ENCODE measurements at places on chromosomes 1 and 21.

GRCh38 chr1:51569284-51570062, 47.4 kb upstream of the OSBPL9 start:
- peak; percentile 49 for DNase-seq

DNA sequence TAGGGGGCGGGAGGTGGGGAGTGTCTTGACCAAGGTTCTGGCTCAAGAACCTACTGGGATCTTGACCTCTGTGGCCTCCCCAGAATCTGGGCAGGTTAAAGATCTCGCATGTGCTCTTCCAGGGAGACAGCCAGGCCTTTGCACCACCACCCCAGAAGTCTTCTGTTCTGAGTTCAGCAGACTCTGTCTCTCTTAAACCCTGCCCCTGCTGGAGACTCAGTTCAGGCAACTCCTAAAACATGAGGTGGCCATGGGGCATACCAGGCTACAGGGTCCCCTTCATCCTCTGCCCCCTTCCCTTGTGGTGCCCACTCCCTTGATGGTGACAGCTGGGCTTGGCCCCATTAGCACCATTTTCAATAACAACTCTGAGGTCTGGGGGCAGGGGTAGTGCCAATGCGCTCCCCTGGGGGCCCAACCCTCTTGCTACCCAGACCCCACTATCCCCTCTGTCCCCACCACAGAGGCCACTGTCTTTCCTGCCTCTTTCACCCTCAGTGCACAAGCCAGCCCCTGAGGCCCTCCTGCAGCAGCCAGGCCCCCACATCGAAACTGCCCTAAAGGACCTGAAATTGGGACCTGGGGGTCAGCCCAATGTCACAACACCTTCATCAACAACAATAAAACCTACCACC, 132.7 kb upstream of the RUNX3 start:
- no peak for DNase-seq

- no peak for DNase-seq
Measured at GRCh38 chr21:35053356-35054096, 4.4 kb upstream of the RUNX1 start.

DNA sequence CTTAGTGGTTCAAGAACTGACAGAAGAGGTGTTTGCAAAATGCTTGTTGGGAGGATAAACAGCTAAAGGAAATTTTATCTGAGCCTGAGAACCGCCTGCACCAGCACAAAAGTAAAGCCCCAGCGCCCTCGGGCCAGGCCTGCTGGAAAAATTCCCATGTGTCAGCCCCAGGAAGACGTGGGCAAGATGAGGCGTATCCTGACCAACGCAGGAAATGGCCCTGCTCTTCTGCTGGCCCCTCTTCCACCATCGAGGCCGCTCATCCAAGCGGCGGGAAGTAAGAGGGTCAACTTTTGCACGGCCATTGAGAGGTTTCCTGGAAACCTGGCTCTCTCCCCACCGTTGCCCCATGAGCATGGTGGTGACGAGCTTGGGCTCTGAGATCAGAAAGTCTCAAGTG, 39.6 kb downstream of the LRRC3 start:
- no peak for DNase-seq

DNA sequence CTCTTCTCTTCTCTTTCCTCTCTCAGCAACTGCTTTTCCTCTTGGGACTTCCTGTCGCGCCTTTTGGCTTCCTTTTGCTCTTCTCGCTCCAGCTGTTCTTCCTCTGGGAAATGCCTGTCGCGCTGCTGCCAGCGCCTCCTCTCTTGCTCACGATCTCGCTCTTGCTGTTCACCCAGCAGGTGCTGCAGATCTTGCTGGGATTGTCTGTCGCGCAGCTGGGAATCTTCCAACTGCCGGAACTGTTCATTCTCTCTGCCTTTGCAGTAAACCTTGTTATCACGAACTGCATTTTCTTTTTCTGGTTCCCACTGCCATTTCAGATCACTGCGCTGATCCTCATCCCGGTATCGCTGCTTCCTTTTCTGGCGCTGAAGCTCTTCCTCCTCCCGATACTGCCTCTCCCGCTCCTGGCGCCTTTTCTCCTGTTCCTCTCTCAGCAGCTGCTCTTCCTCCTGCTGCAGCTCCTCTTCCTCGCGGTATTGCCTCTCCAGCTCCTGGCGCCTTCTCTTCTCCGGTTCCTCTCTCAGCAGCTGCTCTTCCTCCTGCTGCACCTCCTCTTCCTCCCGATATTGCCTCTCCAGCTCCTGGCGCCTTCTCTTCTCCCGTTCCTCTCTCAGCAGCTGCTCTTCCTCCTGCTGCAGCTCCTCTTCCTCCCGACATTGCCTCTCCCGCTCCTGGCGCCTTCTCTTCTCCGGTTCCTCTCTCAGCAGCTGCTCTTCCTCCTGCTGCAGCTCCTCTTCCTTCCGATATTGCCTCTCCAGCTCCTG, 5.8 kb downstream of the TCHH start:
- DNase-seq: no peak

- peak; percentile 38 for DNase-seq
Measured at GRCh38 chr21:45080639-45081414, 6.4 kb downstream of the ADARB1 start.

GRCh38 chr1:52210044-52210443, 68.2 kb downstream of the ZFYVE9 start:
- DNase-seq: no peak

DNA sequence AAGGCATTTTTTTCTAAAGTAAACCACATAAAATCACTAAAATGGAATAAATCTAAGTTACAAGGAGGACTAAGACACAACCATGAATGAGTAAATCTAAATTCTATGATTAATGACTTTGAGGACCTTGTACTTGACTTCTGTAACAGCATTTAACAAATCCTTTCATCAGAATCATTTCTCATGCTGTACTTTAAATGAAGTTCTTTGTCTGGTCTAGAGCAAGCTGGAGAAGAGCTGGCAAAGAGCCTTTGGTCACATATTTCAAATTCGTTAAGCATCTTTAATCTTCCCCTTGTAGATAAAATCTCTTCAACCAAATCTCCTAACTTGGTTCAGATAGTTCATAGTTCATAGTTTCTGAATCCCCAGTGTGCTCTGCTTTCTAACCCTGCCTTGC, 405.4 kb downstream of the PTPRC start:
- DNase-seq: no peak

DNA sequence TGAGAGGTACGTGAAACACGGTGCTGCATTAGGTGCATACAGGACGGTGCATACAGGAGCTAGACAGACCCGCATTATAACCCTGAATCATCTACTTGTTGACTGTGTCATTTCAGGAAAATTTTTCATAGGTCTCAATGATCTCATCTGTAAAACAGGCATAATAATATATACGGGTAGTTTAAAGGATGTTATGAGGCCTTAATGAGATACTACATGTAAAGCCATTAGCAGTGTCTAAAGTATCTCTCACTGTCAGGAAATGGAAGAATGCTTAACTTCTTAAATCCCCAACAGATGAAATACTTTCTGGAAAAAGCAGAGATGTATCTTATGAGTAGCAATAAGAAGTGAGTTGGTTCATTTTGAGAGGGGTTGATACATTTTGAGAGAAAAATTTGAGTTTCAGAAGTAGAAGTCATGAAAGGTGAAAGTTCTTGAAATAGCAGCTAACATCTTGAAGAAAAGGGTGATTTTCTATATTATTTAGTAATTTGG, 669.6 kb downstream of the PTPRC start:
- no peak for DNase-seq

DNA sequence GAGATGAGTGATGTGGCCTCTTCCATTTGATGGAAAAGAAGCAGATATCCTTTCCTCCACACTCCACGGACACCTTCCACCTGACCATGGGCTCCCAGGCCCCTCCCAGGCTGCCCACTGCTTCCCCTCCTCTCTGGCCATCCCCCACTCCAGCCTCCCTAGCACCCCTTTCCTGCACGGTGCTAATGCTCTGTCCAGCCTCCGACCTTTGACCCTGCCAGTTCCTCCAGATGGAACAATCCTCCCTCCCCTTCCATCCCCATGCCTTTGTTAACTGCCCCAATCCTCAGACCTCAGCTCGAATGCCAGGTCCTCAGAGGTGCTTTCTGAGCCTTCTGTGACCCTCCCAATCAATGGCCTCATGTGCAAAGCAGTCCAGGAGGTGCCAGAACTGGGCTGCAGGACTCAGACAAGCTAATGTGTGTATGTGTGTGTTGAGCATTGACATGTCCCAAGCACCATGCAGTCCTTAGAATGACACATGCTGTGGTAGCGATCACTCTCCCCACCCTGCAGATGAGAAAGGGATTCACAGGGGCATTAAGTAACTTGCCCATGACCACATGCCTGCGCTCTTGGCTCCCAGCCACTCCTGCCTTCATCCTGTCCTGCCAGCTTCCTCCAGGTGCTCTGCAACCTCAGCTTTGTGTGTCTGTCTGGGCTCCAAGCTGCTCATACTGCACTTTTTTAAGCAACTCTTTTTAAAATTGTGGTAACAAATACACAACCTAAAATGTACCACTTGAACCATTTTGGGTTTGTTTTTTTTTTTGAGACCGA, 63.5 kb upstream of the EDN2 start:
- DNase-seq: no peak

DNA sequence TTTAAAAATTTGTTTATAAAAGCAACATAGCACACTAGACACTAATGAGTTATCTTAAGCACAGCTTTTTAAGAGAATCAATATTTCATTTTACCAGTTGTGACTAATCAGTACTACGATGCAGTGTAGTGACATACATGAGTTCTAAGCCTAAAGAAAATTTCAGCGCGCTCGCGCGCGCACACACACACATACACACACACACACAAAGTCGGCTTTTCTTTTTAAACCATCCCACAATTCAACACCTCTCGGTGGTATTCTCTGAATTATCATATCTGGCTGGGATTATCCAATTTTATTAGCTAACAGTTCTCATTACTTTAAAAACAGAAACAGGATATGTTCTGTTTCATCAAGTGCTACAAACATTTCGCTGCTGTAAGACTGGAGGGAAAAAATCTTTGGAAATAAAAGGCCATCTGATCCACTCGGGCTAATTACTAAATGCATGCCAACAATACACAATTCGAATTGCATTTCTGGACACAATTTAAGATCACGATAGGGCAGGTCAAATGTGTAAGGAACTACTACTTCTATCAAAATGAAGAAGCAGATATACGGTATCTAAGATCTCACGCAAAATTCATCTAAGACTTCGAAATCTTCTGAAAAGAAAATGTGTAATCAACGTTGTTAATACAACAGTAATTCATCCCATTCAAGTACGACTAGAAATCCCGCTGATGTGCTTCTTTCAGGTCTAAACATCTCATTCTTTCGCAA, 1.2 kb downstream of the TUT4 start:
- peak; percentile 43 for DNase-seq

- DNase-seq: no peak
Measured at GRCh38 chr1:19262047-19262446, 10.4 kb downstream of the MRTO4 start.

GRCh38 chr1:185645686-185646085, 88.5 kb upstream of the HMCN1 start:
- DNase-seq: no peak

DNA sequence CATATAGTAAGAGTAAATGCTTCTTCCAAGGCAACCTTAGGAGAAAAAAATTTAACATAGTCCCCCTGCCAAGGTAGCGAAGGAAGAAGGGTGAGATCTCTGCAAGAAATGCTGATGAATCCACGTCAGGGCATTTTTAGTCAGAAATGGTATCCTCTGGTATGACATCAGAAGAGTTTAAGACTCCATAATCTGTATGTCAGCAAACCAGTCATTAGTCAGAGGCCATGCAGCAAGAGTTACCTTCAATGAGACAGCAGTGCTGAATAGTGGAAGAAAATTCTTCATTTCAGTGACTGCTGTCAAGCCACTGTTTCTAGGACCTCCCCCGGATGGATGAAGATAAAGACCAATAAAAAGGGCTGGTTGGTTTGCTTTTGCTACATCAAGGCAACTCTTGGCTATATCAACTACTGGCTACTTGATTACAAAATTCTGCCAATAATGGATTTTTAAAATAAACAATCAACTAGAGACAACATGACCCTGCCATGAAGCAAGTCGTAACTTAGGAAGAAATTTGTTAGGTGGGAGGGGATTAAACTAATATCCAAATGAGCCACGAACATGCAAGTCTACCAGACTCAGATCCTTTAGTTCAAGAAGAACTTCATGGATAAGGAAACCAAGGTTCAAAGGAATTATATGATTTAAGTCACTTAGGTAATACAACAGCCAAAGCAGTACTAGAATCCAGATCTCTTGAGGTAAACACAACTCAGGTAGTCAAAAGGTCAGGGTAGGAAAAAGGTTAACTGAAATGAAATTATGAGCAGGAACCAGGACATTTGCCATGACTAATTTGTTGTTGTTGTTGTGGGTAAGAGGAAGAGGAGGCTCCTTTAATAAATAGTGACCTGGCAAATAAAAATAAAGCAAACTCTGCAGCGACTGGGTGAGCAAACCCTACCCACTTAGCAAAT, 25.6 kb upstream of the GUCA2A start:
- no peak for DNase-seq

DNA sequence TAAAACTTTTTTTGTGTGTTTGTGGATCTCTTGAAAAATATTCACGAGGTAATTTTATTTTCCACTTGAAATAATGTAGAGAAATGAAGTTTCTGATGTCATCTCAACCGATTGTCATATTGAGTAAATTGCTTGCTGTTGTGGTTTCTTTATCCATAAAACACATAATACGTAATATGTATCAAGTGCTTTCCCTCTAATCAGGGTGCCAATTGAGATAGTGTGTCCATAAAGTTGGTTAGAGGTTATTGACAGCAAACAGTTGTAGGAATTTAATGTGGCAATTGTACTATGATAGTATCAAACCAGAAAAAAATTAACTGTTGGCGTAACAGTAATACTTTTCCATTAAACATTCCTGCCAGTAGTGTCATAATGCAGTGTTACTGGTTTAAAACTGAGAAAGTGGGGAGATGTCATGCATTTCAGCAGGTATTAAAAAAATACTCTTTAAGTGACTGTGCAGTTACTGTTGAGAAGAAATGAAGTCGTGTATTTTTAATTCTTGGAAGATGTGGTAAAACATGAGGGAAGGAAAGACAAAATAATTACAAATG, 38.3 kb downstream of the USP25 start:
- DNase-seq: no peak

- DNase-seq: no peak
Measured at GRCh38 chr1:232188318-232188717, 441.6 kb downstream of the SIPA1L2 start.

GRCh38 chr1:210464519-210465039, 135.9 kb downstream of the HHAT start:
- DNase-seq: no peak

- DNase-seq: peak; percentile 73
Measured at GRCh38 chr1:38559446-38560165, 300.0 kb downstream of the RRAGC start.

- peak; percentile 58 for DNase-seq
Measured at GRCh38 chr1:234309598-234310459, 63.4 kb upstream of the COA6 start.
